Frontal cortex (tissue), 4 donors: ENCODE measurements at places on chromosomes 5 and 9.

DNA sequence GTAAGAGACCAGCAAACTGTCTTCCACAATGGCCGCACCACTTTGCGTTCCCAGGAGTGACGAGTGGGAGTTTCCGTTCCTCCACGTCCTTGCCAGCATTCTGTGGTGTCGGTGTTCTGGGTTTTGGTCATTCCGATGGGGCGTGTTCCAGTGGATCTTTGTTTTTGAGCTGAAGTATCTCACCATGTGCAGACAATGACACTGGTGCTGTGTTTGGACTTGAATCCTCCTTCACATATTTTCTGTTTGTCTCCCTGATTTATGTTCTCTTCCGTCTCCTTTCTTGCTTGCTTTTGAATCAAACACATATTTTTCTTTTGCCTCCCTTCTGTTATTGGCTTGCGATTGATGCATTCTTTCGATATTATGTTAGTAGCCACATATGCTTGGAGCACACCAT, 60.8 kb upstream of the IRX4 start:
- no peak for DNase-seq

GRCh38 chr9:125754096-125754495, 6.9 kb downstream of the PBX3 start:
- DNase-seq = no peak

- no peak for DNase-seq
These were observed 374.9 kb downstream of the TLE4 start for GRCh38 chr9:79946712-79947111.

DNA sequence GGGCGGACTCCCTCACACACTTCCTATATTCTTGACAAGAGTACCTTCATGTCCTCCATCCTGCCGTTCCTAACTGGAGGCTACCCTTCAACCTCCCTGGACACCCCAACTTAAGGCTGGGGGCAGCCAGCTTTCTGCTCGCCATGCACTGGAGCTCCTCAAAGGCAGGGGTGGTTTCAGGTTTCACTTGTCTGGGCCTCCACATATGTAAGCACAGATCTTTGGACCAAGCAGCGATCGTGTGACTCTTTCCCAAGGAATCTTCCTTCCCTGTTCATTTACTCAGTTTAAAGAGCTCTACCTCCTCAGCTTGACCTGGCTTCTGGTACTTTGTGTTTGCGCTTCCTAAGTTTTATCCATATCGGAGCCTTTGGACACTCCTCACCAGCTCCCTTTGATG, 34.2 kb upstream of the TRPC7 start:
- no peak for DNase-seq

GRCh38 chr5:29054694-29055093, 2016.3 kb upstream of the CDH9 start:
- no peak for DNase-seq

DNA sequence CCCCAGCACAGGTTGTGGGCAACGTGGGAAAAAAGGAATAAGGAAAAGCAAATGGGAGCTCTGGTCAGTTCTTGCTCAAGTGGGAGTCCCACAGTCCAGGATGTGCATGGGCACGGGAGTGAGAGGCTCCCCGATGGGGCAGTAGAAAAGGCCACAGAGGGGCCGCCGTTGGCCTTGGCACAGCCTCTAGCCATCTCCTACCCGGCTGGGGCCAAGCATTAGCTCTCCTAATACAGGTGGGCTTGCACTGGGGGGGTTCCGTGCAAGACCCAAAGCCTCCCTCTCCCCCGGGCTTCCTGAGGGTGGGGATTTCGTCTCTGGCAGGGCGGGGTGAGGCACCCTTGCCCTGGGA, 212.2 kb upstream of the MVB12B start:
- DNase-seq = no peak

- no peak for DNase-seq
These were observed 141.4 kb downstream of the PLK2 start for GRCh38 chr5:58318468-58318867.

DNA sequence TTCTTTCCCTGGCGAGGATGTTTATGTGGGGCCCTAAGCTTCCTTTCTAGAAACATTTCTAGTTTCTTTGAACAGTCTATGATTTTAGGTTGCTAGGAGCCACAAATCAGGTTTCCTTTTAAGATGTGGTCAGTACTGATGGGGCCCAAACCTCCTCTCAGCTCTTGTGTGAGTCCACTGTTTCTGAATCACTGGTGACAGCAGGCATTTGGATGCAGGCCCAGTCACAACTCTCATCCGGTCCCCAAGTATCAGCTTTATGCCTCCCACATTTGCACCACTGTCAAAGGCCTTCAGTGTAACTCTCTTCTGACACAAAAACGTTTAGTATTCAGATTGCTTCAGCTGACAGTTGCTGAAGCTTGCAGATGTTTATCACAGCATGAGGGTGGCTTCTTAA, 7.8 kb downstream of the DMRT2 start:
- DNase-seq = no peak

DNA sequence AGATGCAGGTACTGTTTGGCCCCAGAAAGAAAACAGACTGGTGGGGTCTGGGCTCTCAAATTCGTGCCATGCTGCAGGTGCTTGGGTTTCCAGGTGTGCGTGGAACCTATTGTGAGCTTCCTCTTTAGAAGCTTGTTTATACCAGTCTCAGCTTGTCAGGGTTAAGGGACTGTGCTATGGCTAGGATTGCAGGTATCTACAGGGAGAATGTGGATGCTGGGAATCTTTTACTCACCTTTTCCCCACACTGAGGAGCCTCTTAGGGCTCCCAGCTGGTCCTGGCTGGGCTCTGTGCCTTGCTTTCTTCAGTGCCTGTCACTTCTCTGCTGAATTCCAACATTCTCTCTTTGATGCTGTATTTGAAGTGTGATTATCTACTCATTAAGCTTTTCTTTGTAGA, 111.8 kb downstream of the WDR70 start:
- no peak for DNase-seq

- DNase-seq = no peak
These were observed 159.1 kb downstream of the ROR2 start for GRCh38 chr9:91790917-91791316.

DNA sequence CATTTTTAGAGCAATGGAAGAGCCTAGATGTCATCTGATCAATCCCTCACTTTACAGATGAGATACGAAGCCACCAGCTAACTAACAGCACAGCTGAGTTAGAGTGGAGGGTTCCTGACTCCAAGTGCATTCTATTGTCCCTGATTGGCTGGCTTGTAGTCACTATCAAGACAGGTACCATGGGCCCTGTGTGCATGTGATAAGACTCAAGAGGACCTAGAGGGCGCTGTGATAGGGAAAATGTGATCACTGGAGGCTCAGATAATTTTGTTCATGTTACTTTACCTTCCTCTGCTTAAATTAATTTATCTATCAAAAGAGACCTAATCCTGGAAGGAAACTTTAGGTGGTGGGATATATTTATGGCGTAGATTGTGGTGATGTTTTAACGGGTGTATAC, 19.5 kb upstream of the SNAPC3 start:
- no peak for DNase-seq
